ENCODE measurements at places on chromosomes 3 and 15.

DNA sequence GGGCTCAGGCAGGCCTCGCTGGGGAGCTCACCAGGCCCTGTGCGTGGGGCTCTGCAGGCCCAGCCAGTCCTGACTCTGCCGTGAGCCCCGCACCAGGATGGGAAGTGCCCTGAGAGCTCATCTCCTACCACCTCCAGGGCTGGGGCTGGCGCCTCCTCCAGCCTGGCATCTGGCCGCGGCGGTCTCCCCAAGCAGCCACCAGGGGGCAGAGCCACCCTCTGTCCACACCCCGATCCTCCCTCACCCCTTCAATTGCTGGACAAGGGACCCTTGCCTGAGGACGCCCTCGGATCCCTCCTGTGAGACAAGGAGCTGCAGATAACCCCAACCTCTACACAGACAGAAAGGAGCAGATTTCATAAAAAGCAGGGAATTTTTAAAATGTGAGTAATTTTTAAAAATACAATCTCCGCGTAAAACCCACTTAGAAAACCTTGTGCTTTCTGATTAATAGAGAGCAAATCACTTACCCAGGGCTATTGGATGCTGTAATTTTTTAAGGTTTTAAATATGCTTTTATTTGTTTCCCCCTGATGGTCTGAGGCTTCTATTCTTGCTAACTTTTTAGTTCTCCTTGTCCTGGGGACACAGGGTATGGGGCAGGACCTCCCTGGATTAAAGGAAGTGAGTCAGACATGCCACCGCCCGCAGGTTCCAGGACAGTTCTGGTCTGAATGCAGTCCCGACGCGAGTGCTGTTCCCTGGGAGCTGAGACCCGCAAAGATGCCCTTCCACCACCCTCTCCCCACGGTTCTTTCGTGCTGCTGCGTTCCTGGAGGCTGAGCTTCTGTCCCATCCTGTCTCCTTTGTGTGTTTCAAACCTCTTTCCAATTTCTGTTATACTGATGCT lies 52.3 kb upstream of the CHRNA7 start:
- peak; percentile 21 for DNase-seq

DNA sequence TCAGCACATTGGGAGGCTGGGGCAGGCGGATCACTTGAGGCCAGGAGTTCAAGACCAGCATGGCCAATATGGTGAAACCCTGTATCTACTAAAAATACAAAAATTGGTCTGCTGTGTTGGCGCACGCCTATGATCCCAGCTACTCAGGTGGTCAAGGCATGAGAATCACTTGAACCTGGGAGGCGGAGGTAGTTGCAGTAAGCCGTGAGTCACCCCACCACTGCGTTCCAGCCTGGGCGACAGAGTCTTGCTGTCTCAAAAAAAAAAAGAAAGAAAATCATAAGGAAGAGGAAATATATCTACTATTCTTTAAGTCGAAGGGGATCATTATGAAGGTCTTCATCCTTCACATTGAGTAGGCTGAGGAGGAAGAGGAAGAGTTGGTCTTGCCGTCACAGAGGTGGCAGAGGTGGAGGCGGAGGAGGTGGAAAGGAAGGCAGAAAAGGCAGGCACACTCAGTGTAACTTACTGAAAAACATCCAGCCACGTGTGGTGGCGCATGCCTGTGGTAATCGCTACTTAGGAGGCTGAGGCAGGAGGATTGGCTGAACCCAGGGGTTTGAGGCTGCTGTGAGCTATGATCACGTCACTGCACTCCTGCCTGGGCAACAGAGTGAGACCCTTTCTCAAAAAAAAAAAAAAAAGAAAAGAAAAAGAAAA lies 14.2 kb downstream of the CSK start:
- DNase-seq: no peak

DNA sequence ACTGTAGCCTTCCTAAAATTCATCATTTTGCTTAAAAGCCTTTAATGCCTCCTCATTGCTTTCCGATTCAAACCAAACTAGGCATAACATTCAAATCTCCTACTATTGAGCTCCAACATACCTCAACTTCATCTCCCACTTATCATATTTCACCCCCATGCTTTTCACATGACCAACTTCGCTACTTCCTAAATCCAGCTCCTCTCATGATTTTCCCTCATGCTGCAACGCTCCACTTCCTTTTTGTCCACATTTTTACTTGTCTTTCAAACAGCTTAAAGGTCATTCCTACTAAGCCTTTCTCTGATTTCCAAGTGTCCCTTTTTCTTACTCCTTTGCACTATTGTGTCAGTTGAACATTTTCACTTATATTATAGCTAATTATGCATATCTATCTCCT lies 20.3 kb upstream of the ANXA2 start:
- no peak for DNase-seq

DNA sequence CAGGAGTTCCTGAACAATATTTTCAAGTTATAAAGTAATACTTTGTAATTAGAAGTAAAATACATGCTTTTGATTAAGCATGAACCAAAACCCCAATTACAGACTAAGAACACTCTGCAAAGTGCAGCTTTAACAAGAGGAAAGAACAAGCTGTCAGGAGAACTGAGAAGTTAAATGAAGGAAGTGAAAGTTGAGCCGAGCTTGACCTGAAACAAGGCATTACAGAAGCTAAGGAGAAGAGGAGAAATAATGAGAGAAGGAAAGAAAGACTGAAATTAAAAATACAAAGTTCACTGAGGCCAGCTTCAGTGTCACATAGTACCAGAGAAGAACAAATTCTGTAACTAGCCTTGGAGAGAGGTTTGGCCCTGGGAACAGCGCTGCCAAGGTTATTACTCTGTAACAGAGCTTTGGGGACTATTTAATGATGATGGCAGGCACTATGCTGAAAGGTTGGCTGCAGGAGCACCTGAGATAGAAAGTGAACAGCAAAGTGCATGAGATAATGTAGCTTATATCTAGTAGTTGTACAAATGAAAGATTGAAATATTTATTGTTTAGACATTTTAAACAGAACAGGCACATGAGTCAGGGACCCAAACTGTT lies 241.9 kb upstream of the PEX5L start:
- DNase-seq: no peak

- no peak for DNase-seq
Measured at GRCh38 chr15:51667478-51667877, 13.8 kb upstream of the SCG3 start.

- DNase-seq: peak; percentile 74
Measured at GRCh38 chr15:82197733-82198594, 64.6 kb downstream of the EFL1 start.

DNA sequence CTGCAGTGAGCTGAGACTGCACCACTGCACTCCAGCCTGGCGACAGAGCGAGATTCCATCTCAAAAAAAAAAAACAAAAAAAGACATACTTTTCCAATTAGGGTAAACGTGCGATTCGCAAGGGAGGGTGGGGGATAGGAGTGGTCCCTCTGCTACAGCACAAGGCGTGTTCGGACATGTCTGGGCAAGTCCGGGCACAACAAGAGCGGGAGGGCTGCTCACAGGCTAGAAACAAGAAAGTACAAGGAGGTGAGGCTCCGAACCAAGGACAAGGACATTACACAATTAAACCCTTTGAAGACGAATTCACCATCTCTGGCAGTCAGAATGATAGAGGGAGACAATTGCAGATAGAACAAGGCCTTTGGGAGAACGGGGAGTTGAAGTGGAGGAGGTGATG lies 32.2 kb upstream of the BCL2A1 start:
- DNase-seq: no peak

- no peak for DNase-seq
Measured at GRCh38 chr15:101551696-101552591, 62.4 kb upstream of the PCSK6 start.

DNA sequence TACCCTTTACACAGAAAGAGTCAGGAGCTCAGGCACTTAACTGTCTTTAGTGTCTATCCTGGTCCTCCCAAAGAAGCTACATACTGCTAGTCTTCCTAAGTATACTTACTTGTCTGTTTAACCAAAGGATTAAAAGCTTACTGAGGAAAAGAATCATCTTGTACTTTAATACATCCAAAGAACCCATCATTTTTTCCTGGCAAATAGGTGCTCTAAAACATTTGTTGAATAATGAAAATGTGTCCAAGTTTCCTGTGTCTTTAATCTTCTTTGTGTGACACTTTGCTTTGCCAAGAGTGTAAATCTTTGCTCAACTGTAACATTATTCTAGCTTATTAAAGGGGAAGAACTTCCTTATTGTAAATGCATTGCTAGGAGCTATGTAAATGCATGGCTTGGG lies 519.2 kb downstream of the OTOL1 start:
- DNase-seq: no peak

- no peak for DNase-seq
Measured at GRCh38 chr15:57789225-57789624, 82.7 kb downstream of the POLR2M start.

GRCh38 chr15:74525945-74526344 lies 15.1 kb upstream of the ARID3B start:
- DNase-seq: peak; percentile 66

DNA sequence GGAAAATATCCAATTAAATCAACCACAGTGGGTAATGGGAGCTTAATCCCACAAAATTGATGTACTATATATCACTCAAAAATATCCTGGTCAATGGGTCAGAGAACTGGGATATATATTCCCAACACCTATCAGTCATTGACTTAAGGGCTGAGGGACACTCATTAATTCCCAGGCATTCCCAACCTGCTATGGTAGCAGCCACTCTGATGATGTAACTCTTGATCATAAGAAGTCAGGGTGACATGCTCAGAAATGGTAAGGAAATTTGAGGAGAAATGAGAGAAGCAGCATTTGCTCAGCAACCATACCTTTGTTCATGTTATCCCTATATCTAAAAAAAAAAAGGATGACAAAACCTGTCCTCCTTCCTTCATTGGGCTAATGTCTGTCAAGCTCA lies 3.1 kb upstream of the PLOD2 start:
- DNase-seq: no peak

DNA sequence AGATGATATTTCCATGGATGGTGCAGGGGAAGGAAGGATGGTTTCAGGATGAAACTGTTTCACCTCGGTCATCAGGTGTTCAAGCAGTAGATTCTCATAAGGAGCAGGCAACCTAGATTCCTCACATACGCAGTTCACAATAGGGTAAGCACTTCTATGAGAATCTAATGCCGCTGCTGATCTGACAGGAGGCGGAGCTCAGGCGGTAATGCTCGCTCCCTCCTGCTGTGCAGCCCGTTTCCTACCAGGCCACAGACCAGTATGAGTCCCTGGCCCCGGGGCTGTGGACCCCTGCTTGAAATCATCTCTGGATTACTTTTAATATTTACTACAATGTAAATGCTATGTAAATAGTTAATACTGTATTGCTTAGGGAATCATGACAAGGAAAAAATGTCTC lies 241.8 kb downstream of the ROBO2 start:
- no peak for DNase-seq

- peak; percentile 39 for DNase-seq
Measured at GRCh38 chr15:90598031-90598577, 68.4 kb downstream of the CRTC3 start.

DNA sequence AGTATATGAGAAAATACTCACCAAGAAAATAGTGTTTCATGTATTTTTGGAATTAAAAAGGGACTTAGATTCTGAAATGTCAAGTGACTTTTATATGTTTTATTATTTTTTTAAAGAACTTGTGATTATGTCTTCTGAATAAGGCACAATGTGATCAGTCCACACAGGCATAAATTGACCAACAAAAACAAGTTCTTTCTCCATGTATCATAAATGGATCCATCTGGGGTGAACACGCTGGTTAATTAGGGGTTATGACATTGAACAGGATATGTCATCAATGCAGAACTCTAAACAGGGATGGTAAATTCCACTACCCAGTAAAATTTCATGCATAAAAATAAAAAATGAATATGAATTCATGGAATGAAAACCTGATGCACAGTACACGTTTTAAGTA lies 31.3 kb upstream of the PIK3CA start:
- no peak for DNase-seq

- no peak for DNase-seq
Measured at GRCh38 chr15:31324806-31325594, 1.6 kb upstream of the KLF13 start.

- DNase-seq: no peak
Measured at GRCh38 chr15:43877371-43877770, 50.6 kb downstream of the WDR76 start.

DNA sequence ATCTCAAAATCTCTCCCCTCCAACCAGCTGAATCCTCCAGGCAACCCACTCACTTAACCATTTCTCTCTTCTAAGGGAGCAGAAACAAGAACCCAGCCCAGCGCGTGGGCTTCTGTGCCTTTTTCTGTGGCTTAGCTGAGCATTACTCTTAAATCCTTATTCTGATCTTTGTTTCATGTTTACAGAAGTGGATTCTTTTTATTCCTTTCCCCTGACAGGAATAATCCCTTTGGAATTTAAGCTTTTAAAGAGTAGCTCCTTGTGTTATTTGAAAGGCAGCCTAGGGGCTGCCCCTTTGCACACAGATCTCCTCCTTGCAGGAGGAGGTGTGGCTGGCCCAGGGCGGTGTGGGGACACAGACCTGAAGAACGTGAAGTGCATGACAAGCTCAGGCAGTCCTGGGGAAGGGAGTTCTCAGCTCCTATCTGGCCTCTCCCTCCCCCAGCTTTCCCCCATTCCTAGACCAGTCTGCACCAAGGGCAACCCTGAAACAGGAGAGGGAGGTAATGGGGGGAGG lies 77.1 kb upstream of the UBE2E1 start:
- DNase-seq: peak; percentile 60

DNA sequence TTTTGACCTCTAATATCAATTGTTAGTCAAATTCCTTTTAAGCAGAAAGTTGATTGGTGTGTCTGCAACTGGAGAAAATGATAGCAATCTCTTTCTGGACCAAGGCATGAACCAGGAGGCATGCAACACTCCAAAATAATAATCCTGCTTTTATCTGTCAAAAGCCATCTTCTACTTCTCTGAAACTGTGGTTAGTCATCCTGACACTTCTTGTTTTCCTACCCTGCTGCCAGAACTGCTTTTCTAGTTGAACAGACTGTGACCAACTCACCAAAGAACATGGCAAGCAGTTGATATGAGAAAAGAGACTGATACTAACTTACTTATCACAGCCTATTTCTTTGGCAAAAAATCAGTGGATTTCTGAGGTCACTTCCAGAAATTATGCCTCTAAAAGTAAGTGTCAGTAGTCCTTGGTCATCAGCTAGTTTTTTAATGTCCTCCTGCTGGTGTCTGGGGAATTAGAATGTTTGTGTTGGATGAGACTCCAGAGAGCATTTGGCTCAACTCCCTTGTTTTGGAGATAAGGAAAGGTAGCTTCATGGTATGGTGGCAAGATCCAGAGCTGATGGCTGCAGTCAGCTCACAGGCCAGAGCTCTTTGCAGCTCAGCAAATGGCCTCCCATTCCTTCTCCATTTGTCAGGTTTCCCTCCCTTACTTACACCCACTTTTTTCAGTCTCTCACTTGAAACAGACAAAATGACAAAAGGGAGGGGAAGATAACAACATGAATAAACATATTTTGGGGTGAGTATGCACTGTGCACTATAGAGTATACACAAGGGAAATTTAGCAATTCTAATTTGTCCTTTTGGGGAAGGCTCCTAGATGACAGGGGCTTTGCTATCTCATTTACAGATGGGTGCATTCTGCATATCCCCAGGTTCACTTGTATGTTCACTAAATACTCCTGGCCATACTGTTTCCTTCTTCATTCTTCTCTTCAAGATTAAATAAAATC lies 7.0 kb downstream of the CRYGS start:
- DNase-seq: peak; percentile 34

- DNase-seq: no peak
Measured at GRCh38 chr15:92205255-92205739, 188.4 kb upstream of the ST8SIA2 start.

Measured in iris pigment epithelial cell (primary cell).